ENCODE measurements at places on chromosomes 16 and 17.

- no peak for DNase-seq
These were observed 114.6 kb downstream of the SLC39A11 start for GRCh38 chr17:72977771-72978417.

DNA sequence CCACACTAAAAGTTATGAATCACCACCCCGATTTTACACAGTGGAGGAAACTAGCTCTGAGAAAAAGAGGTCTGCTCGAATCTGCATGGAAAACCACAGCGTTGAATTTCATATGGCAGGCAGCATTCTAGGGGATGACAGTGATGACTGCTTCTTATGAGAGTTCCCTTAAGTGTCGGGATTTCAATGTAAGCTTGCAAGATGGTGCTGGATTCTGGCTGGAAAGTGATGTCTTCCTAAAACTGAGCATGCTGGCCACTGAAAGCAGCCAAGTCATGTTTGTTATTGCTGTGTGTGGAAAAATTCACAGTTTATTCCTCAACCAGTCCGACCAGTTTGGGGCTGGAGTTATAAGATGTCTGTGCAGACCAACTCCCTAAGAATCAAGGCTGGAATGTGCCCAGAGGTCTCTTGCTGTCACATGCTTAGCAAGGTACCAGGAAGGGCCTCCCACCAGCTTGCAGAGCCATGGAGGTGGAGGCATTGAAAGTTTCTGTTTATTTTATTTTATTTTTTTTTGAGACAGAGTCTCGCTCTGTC, 37.2 kb upstream of the GAN start:
- DNase-seq: no peak

- DNase-seq: no peak
These were observed 63.6 kb upstream of the TBX2 start for GRCh38 chr17:61335845-61336655.

DNA sequence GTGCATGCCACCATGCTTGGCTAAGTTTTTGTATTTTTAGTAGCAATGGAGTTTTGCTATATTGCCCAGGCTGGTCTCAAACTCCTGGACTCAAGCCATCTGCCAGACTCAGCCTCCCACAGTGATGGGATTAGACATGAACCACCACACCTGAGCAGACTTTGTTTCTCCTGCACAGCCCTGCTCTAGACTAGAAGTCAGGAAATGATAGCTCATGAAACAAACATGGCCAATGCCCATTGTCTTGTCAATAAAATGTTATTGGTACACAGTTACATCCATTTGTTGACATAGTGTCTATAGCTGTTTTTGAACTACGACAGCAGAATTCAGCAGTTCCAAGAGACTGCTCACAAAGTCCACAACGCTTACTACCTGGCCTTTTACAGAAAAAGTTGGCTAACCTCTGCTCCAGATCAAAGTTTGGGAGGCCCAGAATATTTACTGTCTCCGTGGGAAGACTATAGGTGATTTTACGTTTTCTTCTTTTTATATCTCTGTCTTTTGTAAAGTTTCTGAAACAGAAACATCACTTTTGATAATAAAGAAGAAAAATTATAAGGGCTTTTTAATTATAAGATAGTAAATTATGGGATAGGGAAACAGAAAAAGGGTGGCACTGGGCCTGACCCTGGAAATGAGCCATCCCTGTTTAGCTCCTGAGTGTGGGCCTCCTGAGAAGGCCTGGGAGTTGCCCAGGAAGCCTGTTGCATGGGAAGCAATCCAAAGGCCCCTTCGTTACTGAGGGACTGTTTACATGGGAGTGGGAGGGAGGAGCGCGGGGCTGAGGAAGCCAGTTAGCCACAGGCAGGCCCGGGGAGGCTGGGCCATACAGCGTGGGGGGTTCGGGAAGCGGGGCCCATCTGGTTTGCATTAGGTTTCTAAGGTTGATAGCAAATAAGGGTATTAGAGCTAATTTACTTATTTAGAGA, 201.5 kb downstream of the IRF8 start:
- no peak for DNase-seq

DNA sequence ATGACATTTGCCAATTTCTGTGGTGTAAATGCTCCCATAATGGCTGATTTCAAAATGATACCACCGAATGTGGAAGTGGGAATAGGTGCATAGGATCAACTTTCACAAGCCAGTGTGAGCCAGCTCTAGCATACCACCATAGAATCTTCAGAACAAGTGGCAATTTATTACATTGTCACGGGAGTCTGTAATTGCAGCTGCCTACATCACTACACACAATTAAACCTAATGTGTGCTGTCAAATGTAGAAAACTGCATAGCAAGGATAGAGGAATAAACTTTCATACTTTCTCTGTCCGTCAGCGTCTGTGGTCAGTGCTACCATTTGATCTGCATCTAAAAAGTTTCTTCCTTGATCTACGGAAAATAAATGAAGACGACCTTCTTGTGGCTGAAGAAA, 417.8 kb upstream of the TOM1L1 start:
- no peak for DNase-seq

- no peak for DNase-seq
These were observed 64.1 kb downstream of the NEUROD2 start for GRCh38 chr17:39543664-39544063.

GRCh38 chr16:24721830-24722238, 7.6 kb upstream of the TNRC6A start:
- DNase-seq: no peak

GRCh38 chr16:56558024-56558747, 6.7 kb upstream of the MT4 start:
- DNase-seq: peak; percentile 57

DNA sequence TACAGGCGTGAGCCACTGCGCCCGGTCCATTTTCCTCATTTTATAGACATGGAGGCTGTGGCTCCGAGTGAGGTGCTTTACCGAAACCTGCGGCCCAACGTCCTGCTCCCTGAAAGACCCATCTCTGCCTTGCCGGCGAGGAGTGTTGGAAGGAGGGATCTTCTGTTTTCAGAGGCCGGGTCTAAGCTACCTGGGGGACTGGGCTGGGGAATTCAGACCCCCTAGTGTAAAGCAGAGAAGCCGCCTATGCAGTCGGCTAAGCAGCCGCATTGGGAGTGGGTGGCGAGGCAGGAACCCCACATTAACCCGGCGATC, 16.3 kb downstream of the MEOX1 start:
- DNase-seq: no peak

- no peak for DNase-seq
These were observed 114.6 kb upstream of the NOG start for GRCh38 chr17:56478836-56479447.

GRCh38 chr16:2282866-2283555, 15.1 kb upstream of the RNPS1 start:
- no peak for DNase-seq

DNA sequence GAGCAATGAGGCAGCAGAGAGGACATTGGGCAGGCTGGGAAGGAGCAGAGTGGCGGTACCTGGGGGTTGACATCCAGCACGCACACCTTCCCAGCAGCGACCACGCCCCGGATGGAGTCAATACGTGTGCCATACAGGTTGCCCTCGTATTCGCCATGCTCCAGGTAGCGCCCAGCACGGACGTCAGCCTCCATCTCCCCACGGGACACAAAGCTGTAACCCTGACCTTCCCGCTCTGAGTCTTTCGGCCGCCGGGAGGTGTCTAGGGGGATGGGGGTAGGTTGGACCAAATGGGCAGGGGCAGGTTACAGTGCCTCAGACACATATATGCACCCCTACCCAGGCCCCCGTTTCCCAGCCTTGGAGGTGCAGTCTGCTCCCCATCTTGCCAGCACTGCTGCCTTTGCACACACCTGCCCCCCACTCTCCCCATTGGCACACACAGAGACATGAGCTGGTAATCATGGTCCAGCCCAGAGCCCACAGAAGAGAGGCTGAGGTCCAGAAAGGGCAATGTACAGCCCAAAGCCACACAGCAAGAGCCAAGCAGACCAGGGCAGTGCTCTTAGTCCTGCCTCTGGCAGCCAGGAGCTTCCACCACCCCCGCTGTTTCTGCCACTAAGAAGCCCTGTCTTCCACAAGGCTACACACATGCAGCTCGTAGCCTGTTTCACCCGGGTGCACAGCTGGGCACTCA, 27.5 kb downstream of the MPP2 start:
- DNase-seq: no peak

- no peak for DNase-seq
These were observed 112.6 kb downstream of the OR1D5 start for GRCh38 chr17:2950846-2951245.

GRCh38 chr16:67199011-67199807, at the start of gene ELMO3:
TSS of gene ELMO3 (plus strand) at chr16:67199131. CDS start at chr16:67199327, 196 bp downstream.
- no peak for DNase-seq

- DNase-seq: no peak
These were observed 115.1 kb downstream of the PPM1E start for GRCh38 chr17:58870747-58871146.

DNA sequence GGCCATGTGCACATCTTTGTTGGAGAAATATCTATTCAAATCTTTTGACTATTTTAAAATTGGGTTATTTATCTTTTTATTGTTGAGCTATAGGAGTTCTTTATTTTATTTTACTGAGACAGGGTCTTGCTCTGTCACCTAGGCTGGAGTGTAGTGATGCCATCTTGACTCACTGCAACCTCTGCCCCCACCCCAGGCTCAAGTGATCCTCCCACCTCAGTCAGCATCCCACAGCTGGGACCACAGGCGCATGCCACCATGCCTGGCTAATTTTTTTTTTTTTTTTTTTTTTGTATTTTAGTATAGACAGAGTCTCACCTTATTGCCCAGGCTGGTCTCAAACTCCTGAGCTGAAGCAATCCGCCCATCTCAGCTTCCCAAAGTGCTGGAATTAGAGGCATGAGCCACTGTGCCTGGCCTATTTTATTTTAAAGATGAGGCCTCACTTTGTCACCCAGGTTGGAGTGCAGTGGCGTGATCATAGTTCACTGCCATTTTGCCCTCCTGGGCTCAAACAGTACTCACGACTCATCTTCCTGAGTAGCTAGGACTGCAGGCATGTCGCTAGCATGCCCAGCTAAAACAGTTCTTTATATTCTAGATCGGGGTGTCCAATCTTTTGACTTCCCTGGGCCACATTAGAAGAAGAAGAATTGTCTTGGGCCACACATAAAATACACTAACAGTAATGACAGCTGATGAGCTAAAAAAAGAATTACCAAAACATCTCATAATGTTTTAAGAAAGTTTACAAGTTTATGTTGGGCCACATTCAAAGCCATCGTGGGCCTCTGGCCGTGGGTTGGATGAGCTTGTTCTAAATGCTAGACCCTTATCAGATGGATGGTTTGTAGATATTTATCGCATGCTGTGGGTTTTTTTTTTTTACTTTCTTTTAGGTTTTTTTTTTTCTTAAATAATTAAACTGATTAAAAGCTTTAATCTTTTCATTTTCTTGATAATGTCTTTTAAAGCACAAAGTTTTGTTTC, 13.7 kb downstream of the TENT4B start:
- DNase-seq: no peak

DNA sequence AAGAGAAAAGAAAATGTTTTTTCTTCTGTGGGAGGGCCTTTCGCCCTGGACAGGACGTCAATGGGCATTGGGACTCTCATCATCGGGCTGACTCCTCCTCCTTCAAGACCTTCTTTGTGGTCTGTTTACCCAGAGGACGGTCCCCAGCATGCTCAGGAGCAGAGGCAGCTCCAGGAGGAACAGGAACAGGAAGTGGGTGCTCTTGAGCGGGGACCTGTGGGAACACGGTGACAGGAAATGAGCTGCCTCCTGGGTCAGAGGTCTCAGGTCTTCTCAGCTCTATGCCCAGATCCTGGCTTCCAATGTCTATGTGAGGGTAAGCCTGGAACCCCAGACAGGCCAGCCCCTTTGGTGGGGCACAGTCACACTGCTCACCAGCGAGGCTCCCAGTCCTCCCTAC, 12.2 kb downstream of the CD300LD start:
- DNase-seq: no peak

DNA sequence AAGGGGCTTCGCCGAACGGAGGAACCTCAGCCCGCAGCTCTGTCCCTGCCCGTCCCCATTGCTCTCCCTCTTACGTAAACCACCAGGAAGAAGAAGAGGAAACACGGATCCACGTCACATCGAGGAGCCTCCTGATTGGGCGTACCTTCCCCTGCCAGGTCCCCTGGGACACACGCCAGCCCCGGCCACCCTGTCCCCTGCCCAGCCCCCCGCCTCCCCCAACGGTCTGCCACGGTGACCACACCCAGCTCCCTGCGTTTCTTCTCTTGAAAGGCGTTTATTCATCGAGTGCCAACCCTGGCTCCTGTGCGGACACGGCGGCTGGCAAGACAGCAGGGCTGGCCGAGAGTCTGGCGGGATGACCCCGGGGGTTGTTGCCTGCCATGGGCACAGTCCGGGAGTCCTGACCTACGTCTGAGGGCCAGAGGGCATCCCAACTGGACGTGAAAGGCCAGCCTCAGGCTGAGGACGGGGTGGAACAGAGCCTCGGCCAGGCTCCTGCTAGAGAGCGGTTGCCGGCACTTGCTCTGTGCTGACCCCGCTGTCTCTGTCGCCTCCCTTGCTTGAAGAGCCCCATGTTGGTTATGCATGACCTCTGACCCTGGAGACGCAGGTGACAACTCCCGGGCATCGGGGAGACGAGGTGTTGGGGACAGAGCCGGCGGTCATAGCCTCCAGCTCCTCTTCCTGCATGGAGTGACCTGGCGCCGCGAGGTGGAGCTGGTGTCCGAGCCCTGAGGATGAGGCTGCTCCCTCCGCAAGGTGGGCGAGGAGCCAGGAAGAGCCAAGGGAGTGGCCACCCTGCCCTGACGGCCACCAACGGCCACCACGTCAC, 40.5 kb upstream of the ACSF3 start:
- DNase-seq: peak; percentile 84

DNA sequence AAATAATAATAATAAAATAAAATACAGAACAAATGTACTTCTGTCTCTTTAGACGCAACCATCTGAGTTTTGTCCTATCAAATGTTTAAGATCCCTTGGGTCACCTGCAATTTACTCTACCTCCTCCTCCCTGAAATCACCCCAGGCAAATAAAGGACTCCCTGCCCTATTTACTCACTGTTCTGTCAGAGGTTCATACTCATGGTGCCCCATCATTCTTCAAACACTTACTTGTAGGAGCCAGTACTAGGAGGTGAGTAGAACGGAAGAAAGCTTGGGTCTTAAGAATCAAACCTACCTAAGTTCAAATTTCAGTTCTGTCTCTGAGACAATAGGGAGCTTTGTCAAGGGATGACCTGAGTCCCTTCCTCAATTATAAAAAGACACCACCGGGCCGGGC, 3.8 kb downstream of the TBC1D10B start:
- DNase-seq: no peak

GRCh38 chr17:65688307-65688706, 126.9 kb upstream of the AXIN2 start:
- DNase-seq: no peak

DNA sequence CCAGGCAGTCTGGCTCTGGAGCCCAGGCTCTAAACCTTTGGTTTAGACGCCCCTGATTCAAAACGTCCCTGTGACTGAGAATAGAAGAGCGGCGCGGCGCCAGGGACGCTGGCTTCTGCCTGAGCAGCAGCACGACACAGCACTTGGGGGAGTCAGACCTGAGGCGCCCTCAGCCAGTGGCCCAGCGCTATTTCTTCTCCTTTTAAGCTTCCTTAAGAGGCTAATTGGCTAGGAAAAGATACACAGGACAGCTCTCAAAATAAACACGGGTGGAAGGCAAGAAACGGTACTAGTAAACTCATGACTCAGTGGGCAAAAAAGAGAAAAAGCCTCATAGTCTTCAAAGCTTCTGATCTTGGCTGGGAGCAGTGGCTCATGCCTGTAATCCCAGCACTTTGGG, 34.9 kb downstream of the GTF3C1 start:
- DNase-seq: no peak

Measured in 8988T (cell line).